ENCODE measurements at places on chromosomes 4 and X.

DNA sequence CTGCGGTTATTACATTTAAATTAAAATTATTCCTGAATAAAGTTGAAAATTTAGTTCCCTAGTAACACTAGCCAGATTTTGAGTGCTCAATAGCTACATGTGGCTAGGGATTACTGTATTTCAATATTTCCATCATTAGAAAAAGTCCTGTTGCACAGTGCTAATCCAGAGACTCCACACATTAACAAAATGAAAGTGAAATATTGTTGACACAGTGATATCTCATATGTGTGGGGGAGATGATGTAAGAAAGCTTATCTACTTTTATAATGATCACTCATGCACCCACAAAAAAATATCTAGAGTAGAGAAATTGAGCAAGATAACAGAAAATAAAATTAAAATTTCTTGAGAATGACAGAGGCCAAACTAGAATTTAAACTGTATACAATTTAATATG lies 74.9 kb downstream of the MAGEB10 start:
- DNase-seq = no peak

DNA sequence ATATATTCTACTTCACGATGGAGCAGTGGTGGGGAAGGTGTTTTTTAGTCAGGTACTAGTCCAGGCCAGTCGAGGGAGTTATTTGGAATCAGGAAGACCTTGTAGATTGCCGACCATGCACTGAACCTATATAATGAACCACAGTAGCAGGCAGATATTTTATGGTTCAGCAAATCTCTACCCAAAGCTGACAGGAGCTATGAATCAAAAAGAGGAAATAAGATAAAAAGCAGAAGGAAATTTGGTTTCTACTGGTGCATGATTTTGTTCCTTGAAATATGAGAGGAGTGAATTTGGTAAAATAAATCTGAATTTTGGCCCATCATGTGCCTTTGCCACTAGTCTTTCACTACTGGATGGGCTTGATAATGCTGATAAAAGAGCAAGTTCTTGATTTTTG lies 924.3 kb upstream of the DIAPH2 start:
- no peak for DNase-seq

- DNase-seq = no peak
Measured at GRCh38 chr4:120760047-120760446, 162.5 kb downstream of the PRDM5 start.

- no peak for DNase-seq
Measured at GRCh38 chr4:154720618-154721267, 23.1 kb upstream of the LRAT start.

GRCh38 chr4:137668885-137669545 lies 136.7 kb upstream of the PCDH18 start:
- DNase-seq = no peak

DNA sequence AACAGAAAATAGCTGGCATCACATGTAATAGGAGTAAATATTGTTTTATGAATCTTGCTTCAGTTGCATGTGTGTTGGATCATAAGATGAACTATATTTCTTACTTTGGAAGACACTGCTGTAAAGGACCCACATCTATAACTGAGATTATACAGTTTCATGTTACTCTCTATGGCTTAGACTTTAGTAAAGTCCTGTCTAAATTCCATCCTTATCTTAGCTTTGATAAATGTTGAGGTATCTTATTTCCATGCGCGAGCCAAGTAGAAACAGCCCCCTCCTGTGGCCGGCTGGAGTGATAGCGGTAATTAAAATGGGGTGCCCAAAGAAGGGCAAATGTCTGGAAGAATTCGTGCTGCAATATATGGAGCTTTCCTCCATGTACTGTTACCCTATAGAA lies 43.0 kb downstream of the CCDC158 start:
- DNase-seq = no peak

DNA sequence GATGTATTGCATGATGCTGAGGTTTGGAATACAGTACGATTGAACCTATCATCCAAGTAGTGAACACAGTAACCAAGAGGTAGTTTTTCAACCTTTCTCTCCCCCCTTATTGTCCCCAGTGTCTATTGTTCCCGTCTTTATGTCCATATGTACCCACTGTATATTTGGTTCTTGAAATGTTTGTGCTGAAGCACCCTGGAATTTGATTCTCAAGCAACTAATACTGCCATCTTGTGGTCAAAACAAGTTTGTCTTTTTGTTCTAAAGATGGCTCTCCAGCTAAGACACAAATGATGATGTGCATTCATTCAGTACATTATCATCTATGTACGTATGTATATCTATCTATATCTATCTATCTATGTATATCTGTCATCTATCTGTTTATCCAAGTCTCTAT lies 33.5 kb upstream of the DCX start:
- DNase-seq = no peak

DNA sequence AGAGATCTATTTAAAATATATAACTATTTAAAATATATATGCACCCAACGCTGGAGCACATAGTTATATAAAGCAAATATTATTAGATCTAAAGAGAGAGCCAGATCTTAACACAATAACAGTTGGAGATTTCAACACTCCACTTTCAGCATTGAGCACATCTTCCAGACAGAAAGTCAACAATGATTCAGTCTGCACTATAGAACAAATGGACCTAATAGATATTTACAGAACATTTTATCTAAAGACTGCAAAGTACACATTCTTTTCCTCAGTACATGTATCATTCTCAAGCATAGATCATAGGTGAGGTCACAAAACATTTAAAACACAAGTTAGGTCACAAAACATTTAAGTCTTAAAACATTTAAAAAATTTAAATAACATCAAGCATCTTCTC lies 36.4 kb downstream of the NLRP2B start:
- DNase-seq = no peak

GRCh38 chr4:38058151-38058550 lies 98.0 kb downstream of the PTTG2 start:
- DNase-seq = no peak

DNA sequence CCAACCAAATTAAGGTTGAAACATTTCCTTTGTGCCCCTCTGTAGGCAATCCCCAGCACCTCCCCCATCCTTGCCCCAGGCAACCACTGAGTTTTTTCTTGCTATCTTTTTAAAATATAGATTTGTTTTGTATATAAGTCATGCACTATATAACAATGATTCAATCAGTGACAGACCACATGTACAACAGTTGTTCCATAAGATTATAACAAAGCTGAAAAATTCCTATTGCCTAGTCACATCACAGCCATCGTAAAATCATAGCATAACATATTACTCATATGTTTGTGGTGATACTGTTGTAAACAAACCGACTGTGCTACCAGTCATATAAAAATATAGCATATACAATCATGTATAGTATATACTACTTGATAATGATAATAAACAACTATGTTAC lies 211.9 kb upstream of the NRK start:
- DNase-seq = no peak

DNA sequence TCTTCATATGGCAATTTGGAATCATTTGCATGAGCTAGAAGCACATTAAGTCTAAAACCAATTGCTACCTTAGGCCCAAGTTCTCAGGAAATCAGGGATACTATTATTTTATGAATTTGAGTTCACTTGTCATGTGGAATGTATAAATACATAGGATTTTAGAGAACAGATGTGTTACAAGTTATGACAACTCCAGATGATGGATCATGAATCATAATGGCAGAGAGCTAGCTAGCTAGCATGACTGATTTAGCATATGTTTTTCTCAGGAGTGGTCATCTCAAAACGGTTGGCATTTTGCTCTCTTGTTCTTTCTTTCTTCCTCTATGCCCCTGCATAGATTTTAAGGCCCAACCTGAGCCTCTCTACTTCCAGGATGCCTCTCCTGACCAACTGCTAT lies 14.2 kb upstream of the TFDP3 start:
- no peak for DNase-seq

GRCh38 chr4:72394012-72394663 lies 174.9 kb downstream of the ADAMTS3 start:
- no peak for DNase-seq

GRCh38 chr4:112517067-112517634 lies 1.2 kb upstream of the NEUROG2 start:
- no peak for DNase-seq

DNA sequence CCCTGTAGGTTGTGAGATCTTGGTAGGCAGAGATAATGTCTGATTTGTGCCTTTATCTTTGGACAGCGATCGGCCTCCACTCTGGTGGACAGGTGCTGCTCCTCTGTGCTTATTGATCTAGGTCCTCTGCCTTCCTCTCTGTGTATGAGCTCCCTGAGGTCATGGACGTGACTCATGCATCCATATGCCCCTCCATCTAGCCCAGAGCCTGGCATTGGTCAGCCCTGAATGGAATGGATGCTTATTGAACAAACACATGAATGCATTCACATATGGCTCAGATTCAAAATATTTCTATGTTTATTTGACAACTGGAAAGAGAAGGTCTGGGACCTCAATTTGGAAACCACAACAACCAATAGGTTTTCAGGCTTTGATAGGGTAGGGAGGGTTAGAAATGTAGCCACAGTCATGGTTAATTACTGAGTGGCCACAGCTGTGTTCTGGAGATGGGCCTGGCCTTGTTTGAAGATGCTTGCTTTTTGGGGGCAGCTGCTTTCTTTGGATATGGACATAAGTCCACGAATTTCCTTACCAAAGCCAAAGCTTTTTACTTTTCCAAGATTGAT lies 76.2 kb downstream of the SEL1L3 start:
- DNase-seq = no peak

- peak; percentile 96 for DNase-seq
Measured at GRCh38 chr4:185395956-185396723, 416 bp upstream of the LRP2BP start.

- DNase-seq = no peak
Measured at GRCh38 chr4:127849505-127850234, 31.0 kb upstream of the PLK4 start.

GRCh38 chrX:12292996-12293765 lies 154.9 kb downstream of the FRMPD4 start:
- DNase-seq = no peak

GRCh38 chrX:56268888-56269287 lies 36.7 kb downstream of the KLF8 start:
- DNase-seq = no peak

DNA sequence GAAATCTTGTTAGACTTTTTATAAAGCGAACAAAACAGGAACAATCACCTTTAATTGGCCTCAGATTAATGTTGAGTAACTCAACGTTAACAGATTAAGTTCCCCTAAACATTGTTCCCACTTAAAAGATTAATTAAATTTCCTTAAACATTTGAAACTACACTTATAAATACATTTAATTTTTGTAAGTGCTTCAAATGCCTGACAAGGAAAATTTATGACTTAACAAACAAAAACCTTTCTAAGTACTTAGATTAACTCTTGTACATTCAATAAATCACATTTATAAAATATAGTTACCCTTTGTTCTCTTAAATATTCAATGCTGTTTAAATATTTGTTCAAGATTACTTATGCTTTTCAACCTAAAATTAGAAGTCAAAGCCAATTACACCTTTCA lies 39.4 kb upstream of the OCIAD2 start:
- DNase-seq = no peak

- DNase-seq = no peak
Measured at GRCh38 chr4:105944540-105944939, 49.3 kb downstream of the NPNT start.

DNA sequence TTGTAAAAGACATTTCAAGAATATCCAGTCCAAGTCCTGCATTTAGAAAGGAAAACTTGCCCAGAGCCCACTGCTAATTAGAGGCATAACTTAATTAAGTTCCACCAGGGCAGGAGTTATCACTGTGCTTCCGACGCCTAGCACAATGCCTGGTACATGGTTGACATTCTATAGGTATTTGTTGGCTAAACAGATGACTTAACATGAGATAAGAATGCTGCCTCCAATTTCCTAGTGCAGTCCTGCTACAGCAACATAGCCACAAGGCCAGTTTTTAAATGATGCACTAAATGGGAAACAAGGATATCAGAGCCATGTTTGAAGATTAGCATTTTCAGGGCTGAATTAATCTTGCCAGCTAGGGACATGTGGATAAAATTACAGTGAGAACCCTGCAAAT lies 164.1 kb downstream of the RASL11B start:
- DNase-seq = no peak

- DNase-seq = no peak
Measured at GRCh38 chr4:162921178-162921785, 245.4 kb downstream of the NAF1 start.

DNA sequence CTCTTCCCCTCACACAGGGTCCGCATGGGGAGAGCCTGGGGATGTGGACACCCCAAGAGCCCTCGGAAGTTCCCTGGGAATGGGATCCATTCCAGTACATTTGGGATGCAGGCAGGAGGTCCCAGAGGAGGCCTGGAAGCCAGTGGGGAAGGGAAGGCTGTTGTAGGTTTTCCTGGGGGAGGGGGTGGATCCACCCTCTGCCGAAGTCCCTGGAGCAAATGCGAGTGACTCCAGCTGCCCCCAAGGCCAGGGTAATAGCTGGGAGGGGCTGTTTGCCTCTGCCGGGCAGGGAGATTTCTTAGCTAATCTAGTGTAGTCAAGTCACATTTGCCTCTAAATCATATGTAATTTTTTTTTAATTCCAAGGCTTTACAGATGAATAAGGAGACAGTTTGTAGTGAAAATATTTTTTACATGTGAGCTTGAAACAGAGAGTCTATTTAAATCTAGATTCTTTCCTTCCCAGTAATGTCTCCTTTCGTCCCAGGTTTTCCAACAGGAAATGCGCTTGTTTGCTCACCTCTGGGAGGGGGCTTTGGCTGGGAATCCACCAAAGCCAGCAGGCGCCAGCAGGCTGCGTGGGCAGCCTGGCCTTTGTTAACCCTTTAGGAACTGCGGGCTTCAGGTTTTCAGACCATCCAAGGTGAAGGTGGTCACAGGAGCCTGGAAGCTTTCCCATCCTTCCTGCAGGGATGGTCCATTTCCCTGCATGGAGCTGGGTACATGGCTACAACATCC lies 26.8 kb downstream of the SH3TC1 start:
- no peak for DNase-seq

- DNase-seq = no peak
Measured at GRCh38 chr4:27223326-27223725, 362.7 kb downstream of the STIM2 start.

- DNase-seq = no peak
Measured at GRCh38 chr4:125115476-125115875, 199.3 kb upstream of the FAT4 start.

DNA sequence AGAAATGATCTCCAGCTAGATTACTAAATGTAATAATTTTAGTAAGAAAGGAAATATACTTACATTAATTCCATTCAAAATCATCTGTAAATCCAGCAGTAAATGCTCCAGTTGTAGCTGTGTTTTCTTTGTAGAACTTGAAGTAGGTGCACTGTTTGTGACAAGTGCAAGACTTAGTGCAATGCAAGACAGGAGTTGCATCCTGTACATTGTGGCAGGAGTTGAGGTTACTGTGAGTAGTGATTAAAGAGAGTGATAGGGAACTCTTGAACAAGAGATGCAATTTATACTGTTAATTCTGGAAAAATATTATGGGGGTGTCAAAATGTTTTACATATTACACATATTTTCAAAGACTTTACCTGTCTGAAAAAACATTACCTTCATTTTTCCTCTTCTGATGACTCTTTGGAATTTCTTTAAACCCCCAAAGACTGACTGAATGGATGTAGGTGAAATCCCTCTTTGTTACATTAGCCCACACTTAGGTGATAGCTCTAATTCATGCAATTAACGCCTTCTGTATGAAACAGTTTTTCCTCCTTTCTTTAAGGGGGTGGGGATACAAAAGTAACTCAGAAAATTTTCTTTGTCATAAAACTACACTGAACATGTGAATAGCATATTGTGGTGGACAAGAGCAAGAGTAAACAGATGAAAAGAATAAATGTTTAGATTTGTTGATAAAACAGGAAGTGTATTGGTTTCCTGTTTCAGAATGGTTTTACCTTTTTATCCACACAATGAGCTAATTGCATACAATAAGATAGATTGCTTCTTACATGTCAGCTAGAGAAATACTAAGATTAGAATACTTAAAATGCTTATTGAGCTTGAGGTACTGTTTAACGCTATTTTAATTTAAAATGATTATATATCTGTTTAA lies at the start of gene IL2:
Gene IL2 (minus strand): TSS at position 495 of the 886 bp plus-strand sequence. CDS start 285 bp downstream, at position 210.
- no peak for DNase-seq

All from dorsolateral prefrontal cortex (tissue), 122 donors.